ENCODE measurements at places on chromosomes 6 and 20.

- no peak for DNase-seq
These were observed 46.0 kb downstream of the RNF217 start for GRCh38 chr6:125008261-125008703.

- no peak for DNase-seq
These were observed 143.5 kb upstream of the BMP2 start for GRCh38 chr20:6623989-6624388.

GRCh38 chr20:38270869-38271605 is 10.5 kb upstream of the KIAA1755 start:
- DNase-seq: peak; percentile 91

DNA sequence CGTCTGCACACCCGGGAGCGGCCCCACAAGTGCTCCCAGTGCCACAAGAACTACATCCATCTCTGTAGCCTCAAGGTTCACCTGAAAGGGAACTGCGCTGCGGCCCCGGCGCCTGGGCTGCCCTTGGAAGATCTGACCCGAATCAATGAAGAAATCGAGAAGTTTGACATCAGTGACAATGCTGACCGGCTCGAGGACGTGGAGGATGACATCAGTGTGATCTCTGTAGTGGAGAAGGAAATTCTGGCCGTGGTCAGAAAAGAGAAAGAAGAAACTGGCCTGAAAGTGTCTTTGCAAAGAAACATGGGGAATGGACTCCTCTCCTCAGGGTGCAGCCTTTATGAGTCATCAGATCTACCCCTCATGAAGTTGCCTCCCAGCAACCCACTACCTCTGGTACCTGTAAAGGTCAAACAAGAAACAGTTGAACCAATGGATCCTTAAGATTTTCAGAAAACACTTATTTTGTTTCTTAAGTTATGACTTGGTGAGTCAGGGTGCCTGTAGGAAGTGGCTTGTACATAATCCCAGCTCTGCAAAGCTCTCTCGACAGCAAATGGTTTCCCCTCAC is 21.0 kb downstream of the PRDM1 start:
- no peak for DNase-seq

GRCh38 chr6:15476631-15477380 is 186.0 kb downstream of the DTNBP1 start:
- DNase-seq: peak; percentile 73

GRCh38 chr20:57660181-57660921 is 40.1 kb upstream of the ZBP1 start:
- no peak for DNase-seq
